ENCODE measurements at places on chromosomes 1 and 21. TPM values are rescaled to one million over a fixed set of nuclear protein-coding genes. Genes with fewer than 3 reads are reported as not detected.

DNA sequence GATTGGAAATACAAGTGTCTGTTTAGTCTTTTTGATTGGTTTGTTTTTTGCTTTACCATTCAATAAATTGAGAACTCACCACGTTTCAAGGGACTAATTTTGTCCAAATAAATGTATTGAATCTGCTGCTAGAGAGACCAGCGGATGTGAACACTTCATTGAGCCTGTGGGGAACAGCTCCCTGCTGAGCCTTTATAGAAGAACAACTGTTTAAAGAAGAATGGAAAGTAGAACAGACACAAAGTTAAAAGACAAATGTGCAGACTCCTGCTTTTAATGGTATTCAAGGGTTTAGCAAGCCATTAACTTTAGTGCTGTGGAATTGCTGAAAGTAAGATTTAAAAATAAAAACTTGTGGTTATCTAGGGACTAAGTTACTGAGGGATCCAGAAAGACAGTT is 817.7 kb upstream of the B3GALT2 start:
- no peaks in the 10 kb centered on the region for H3K36me3 ChIP-seq
- H3K27me3 ChIP-seq, result no peaks in the 10 kb centered on the region
- no peak overlapping the region for H3K27ac ChIP-seq
- no peak for DNase-seq

- no peaks in the 10 kb centered on the region for H3K4me1 ChIP-seq
- no peak overlapping the region for H3K4me3 ChIP-seq
- no peaks in the 10 kb centered on the region for H3K27me3 ChIP-seq
- H3K36me3 ChIP-seq, result no peaks in the 10 kb centered on the region
- no peak overlapping the region for H3K27ac ChIP-seq
These were observed 975.7 kb upstream of the ADGRL4 start for GRCh38 chr1:79982211-79982610.

DNA sequence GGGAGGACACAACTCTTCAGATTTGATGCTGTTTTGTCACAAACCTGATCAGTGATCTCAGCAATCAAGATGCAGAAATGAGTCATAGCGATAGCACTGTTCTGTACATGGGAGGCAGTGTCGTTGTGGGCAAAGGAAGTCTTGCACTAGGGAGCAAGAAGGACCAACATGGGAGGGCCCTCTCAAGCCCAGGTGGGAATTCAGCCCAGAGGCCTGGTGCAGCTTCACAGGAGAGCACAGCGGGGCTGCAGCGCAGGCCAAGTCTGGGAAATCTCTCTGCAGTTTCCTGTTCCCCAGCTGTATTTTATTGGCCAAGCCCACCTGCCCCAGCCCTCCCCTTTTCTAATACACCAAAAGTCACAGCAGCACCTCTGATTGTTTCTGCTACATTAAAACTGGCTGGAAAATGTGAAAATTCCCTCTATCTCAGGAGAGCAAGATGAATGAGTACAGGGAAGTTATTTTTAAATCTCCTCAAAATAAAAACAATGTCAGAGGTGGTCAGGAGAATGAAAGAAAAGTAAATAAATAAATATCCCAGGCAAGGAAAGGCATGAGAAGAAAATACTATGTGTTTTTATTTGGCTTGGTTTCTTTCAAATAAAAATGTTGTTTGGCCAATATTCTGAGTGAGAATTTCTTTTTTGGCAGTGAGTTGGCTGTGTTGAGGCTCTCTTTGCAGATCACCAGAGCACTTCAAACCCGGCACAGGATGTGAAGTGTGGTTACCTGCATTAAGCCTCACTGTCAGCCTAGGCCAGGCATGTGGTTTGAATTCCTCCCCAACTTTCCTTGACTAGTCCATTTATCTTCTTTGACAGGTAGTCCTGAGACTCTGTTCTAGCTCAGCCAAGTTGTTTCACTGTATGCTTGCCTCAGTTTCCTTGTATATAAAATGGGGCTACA is 422.1 kb downstream of the PLPP3 start:
- H3K4me3 ChIP-seq, result no peak overlapping the region
- no peaks in the 10 kb centered on the region for H3K4me1 ChIP-seq
- no peaks in the 10 kb centered on the region for H3K36me3 ChIP-seq
- H3K27ac ChIP-seq, result no peak overlapping the region
- no peaks in the 10 kb centered on the region for H3K27me3 ChIP-seq

DNA sequence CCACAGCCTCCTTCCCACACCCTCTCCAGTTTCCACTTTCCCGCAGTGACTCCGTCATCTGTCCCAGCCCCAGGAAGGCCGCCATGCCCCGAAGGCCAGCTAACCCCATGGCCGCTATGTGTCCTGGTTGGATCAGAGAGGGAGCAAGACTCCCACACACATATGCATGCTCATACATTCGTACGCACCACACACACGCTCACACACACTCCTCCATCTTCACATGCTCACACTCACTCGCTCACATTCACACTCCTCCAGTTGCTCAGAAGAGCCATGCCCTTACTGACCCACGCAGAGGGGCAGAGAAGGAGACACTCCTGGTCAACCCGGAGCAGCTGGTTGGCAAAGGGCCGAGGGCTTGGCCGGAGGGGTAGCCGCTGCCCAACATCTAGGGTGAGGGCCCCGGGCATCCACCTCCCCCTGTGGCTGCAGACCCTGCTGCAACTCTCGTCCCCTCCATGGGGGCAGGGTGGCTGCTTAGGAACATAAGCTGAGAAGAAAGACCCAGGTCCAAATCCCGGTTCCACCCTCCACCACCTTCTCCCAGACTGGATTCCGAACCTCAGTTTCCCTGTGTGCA is 122.3 kb upstream of the SLC25A33 start:
- H3K4me3 ChIP-seq, result no peak overlapping the region
- peaks cover 7% of the 10 kb centered on the region for H3K4me1 ChIP-seq
- H3K27ac ChIP-seq, result no peak overlapping the region
- no peaks in the 10 kb centered on the region for H3K36me3 ChIP-seq
- H3K27me3 ChIP-seq, result no peaks in the 10 kb centered on the region
- DNase-seq, result no peak

GRCh38 chr1:115099693-115100050 is 10.4 kb upstream of the TSPAN2 start:
- no peaks in the 10 kb centered on the region for H3K36me3 ChIP-seq
- peaks cover 9% of the 10 kb centered on the region for H3K4me1 ChIP-seq
- no peak overlapping the region for H3K27ac ChIP-seq
- DNase-seq, result no peak
- H3K27me3 ChIP-seq, result no peaks in the 10 kb centered on the region

GRCh38 chr1:55928576-55928975 is 650.8 kb downstream of the PLPP3 start:
- H3K27me3 ChIP-seq, result 0 out of 2 replicates have a peak, but pooled peaks cover 4% of the 10 kb centered on the region
- no peak for DNase-seq
- H3K4me1 ChIP-seq, result no peaks in the 10 kb centered on the region
- H3K27ac ChIP-seq, result no peak overlapping the region
- no peaks in the 10 kb centered on the region for H3K36me3 ChIP-seq
- no peak overlapping the region for H3K4me3 ChIP-seq

DNA sequence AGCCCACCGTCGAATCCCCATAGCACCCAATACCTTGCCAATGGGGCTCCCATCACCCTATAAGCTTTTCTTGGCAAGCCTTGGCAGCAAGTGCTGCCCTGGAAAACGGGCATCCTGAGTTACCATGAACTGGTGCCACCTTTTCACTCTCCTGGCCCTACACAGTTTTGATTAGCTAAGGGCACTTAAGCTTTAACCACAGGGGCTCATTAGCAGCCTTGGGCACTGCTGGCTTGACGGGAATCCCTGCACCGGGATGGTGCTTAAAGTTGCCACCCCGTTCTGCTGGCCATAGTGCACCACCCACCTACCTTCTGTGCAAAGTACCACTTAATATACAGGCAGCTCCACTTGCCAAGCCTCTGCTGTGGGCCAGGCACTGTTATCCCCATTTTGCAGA is 13.7 kb downstream of the PARS2 start:
- no peak overlapping the region for H3K4me3 ChIP-seq
- H3K36me3 ChIP-seq, result no peaks in the 10 kb centered on the region
- H3K27me3 ChIP-seq, result no peaks in the 10 kb centered on the region

TMEM52 gene
- total RNA-seq, result 0.61 TPM

Measured in SJCRH30 (cell line).